ENCODE measurements at places on chromosomes 16 and 17.

DNA sequence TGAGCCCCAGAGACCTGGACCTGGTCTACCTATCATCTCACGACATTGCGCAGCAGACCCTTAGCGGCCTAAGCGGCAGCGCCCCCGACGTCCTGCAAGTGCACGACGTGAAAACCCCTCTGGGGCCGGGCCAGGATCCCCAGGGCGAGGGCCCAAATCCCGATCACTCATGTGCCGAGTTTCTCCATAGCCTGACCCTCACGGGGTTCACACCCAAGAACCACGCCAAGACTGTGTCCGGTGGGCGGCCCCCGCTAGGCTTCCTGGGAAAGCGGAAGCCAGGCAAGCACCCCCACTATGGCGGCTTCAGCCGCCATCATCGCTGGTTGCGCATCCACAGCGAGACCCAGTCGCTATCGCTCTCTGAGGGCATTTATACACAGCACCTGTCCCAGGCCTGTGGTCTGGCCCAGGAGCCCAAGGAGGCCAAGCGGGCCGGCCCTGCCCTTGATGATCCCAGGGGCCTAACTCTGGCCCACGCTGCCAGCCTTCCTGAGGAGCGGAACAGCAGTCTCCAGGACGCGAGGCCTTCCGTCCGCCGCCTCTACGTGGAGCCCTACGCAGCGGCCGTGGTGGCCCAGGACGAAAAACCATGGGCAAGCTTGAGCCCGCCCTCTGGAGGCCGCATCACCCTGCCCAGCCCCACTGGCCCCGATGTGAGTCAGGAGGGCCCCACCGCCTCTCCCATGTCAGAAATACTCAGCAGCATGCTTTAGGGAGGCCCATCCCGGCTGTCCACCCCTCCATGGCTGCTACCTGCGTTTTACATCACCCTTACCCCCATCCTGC, 82.8 kb upstream of the NOG start:
- DNase-seq: no peak

DNA sequence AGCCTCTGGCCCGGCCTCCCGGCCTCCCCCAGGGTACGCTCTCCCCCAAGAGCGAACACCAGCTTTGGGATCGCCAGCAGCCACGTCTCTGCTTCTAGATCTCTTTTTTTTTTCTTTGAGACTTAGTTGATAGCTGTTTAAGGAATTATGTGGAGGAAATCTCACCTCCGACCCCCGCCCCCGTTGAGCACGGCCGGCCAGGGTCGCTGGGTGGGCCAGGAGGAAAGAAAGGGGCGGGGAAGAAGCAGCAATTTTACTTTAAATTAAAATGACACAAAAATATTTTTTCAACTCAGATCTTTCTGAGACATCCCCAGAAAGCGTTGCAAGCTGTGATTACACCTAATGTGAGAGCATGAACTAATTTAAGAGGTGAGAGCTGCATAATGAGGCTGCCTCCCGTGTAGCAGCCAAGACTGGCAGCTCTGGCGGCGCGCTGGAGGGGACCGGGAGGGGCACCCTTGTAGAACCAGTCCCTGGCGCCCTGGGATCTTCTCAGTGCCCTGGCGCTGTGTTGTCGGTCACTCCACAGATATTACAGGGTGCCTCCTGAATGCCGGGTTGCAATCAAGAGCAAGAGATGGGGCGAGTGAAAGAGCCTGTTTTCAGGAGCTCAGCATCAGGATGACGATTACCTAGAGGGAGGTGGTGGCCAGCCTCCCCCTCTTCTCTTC, 1.9 kb upstream of the CBLN1 start:
- DNase-seq: no peak

- no peak for DNase-seq
These were observed 58.1 kb downstream of the SOCS3 start for GRCh38 chr17:78301821-78302213.

GRCh38 chr17:62999736-63000135, 33.7 kb downstream of the TANC2 start:
- no peak for DNase-seq

- DNase-seq: no peak
These were observed 4.6 kb upstream of the STARD3 start for GRCh38 chr17:39632153-39632941.

DNA sequence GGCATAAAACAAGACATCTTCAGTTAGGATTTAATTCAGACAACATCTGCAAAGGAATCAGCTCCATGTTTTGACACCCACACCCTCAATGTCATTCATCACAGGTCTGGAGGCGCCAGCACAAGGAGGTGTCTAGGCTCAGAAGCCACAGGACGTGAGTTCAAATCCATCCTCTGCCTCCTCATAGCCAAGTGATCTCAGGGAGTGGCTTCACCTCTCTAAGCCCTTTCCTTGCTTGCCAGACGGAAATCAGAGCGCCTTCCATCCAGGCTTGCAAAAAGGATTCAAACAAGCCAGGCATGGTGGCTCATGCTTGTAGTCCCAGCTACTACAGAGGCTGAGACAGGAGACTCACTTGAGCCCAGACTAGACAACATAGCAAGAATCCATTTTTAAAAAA, 84.6 kb downstream of the GSG1L start:
- DNase-seq: no peak

DNA sequence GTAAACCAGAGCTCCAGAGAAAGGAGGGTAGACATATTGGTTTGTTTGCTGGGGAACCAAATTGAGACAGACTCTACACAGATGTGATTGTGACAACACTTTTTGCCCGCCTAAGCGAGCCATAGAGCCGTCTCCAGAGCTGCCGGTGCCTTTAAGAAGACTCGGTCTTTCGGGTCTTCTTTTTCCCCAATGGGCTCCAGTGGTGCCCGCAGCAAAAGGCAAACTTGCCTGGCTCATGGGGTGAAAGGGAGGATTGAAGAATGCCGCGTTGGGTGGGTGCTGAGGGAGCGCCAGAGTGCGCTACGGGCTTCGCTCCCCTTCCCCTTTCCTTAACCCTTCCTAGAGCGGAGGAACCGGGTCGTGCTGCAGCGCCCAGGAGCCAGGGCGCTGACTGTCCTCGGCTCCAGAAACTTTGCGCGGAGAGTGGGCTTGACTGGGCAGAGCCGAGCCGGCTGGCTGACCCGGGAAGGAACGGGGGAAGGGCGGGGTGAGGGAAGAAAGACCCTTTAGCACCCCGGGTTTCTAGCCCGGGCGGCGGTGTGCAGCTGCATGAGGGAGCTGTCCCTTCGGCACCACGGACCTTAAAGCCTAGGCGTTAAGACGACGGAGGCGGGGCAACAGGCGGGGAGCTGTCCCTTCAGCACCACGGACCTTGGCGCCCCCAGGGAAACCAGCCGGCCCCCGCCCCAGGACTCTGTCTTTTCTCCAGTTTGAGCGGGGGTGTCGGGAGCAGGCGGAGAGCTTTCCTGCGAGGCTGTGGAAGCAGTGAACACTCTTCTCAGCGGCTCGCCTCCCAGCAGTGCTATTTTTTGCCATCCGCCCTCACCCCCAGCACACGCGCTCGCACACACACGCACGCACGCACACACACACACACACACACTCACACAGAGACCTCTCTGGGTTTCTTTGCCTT, at the start of gene CACNG3:
Gene CACNG3 (plus strand): TSS at position 880 of the 916 bp plus-strand sequence. CDS start 420 bp downstream, outside the sequence.
- DNase-seq: no peak

- DNase-seq: no peak
These were observed 578.4 kb downstream of the MAF start for GRCh38 chr16:79021991-79022630.

DNA sequence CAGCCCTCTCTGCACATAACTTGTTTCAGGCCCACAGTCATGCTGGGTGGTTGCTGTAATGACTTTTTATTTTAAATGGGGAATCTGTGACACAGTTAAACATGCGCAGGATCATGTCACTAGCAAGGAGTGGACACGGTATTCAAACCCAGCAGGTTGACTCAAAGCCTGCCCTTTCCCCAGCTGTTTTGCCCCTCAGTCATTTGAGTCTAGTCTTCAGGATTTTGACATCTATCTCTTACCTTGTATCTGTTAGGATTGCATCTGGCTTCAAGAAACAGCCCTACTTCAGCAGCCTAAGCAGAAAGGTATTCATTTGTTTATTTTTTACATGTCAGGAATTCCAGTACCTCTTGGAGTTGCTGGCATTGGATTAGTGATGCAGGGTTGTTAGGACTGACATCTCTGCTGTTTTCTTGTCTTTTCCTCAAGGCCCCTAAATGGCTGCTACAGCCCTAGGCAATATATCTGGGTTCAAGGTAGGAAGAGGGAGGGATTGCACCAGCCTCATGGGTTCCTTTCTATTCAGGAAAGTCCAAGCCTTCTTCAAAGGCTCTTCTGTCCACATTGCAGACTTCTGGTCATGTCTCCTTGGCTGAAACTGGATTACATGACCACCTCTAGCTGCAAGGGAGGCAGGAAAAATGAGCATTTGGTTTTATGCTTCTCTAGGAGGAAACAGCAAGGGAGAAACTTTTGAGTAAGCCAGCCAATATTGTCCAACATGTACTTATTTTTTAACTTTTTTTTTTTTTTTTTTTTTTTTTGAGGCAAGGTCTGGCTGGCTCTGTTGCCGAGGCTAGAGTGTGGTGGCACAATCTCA, 22.8 kb downstream of the ABCC1 start:
- no peak for DNase-seq

DNA sequence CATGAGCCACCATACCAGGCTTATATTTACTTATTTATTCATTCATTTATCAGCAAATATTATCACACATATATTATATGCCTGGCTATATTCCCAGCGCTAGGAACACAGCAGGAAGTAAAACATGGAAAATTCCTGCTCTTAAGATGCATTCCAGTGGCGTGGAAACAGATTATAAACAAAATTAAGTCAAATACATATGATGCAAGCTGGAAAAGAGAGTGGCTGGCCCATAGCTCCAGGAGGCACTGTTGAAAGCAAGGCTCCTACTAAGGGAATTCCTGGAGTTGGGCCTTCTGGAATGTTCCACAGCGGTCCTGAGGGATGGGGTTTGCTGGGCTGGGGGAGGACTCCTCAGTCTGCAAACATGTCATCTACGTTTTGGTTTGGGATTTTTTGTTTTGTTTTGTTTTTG, 18.4 kb downstream of the ADCY9 start:
- no peak for DNase-seq

GRCh38 chr16:1640261-1640941, 28.2 kb downstream of the CRAMP1 start:
- DNase-seq: no peak

DNA sequence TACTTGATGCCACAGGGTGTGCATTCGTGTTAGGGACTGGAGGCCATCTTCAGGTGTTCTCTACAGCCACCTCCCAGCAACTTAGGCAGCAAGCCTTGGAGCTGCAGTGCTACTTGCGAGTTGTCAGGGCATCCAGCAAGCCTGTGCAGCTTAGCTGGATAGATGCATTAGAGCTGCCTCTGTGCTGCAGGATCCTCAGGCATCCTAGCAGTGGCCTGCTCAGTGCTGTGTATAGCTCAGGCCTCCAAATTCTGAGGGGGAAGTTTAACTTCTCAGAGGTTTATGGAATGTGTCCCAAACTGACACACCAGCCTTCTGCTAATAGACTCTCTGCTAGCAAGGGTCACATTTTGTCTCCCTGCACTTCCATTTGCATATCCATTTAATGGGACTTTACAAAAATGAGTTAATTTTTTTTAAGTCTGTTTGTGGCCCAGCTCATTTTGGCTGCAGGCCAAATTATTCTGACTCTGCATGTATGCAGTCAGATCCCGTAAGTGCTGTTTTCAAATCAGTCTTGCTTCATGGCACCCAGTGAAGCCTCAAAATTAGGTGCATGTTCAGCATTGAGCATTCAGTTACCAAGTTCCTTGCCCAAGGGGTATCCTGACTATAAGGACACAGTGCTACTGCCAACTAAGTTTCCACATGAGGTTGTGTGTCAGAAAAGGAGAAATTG, 6.8 kb downstream of the GABARAPL2 start:
- no peak for DNase-seq

DNA sequence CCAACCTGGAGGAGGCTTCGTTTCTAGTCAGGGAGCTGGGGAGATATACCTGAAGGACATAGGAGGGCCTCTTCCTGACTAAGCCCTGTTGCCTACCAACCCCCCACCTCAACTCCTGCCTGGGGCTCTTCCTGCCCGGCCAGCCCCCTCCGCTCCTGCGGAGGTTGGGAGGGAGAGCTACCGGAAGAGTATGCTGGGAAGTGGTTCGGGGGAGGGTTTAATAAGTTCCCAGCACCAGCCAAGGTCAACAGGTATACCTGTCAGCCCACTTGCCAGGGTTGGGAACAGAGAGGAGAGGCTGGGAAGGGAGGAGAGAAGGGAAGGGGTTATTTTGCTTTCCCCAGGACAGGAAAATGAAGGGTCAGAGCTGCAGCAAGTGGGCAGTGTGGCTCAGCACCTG, 4.7 kb downstream of the PPP1R1B start:
- DNase-seq: no peak

GRCh38 chr16:57603115-57604024, 25.1 kb upstream of the ADGRG1 start:
- DNase-seq: no peak

DNA sequence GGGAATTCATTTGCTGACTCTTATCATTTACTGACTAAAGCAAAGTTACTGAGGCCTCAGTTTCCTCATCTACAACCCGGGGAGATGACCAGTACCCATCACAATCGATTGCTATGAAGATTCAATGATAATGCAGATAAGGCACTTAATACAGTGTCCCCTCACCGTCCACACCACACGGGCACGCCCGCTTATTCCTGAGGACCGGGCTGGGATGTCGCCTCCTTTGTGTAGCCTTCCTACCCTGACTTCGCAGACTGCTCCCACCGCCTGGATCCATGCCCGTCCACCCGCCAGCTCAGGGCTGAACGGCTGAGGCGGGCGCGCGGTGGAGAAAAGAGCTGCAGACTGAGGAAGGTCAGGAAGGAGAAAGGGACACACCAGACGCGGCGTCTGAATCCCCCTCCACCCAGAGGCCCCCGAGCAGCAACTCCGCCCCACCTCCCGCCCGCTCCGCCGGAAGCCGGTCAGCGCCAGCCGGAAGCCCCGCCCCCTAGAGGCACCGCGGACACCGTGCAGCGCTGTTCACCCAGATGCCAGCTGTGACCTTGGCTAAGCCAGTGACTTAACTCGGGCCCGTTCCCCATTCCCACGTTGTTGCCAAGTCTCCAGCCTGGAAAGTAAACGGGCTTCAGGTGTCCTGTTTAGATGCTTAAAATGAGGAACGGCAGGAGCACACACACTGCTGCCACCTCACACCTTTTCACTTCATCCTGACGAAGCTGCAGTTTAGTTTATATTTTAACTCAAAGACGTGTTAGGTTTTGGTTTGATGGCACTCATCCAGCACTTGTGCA, at the start of gene KRABD2:
Gene KRABD2 (minus strand): TSS at position 434 of the 797 bp plus-strand sequence.
- DNase-seq: peak; percentile 79

- no peak for DNase-seq
These were observed 1.3 kb downstream of the TRAF7 start for GRCh38 chr16:2156849-2157224.

DNA sequence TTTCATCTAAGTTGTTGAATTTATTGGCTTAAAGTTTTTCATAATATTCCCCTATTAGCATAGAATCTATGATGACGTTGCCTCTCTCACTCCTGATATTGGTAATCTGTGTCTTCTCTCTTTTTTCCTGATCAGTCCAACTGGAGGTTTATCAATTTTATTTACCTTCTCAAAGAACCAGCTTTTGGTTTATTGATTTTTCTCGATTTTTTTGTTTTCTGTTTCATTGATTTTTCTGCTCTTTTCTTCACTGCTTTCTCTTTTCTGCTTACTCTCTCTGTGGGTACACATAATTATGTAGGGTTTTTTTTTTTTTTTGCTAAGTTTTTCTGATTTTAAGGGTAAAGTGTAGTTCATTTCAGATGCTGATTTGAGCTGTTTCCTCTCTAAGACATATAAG, 29.7 kb downstream of the MRTFB start:
- DNase-seq: no peak
